ENCODE measurements at places on chromosomes 2 and 18. TPM values are rescaled to one million over a fixed set of nuclear protein-coding genes. Genes with fewer than 3 reads are reported as not detected.

GRCh38 chr2:218282173-218282991 is 9.9 kb downstream of the TMBIM1 start:
- no peak for DNase-seq

GRCh38 chr18:3305354-3305762 is 43.4 kb downstream of the MYL12B start:
- DNase-seq: peak; percentile 92

DNA sequence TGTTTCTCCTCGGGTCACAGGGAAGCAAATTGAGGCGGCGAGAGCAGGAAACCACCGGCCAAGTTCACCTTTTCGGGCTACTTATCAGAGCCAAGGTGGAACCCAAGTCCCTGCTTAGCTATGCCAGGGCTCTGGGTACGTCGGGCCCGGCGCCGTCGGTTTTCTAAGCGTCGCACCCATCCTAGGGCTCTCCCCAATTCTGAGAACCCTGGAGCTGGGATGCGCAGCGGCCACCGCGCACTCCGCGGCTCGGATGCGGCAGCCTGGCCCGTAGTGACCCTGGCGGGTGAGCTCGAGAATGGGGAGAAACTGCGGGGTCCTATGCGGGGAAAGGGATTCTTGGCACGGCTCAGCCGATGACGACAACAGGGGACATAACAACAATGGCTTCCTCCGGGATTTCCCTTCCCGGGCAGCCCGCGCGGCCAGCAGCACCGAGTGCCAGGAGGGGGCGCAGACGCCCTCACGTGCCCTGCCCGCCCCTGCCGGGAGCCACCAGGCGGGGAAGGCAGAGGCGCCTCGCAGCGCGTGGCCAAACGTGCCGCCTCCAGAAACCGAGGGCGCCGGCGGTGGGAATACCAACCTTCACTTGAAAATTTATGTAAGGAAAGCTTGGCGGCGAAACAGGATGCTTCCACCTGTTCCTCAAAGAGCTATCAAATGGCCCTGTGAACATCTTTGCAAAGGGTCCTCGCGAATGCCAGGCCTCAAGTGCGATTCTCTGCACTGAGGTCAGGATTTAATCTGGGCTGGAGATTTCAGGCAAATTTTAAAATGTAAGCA is 2.1 kb upstream of the SLC30A3 start:
- DNase-seq: no peak

The ABCG8 gene
- not detected for total RNA-seq
